ENCODE measurements at places on chromosomes 11 and 22.

- DNase-seq: no peak
Measured at GRCh38 chr11:110759972-110760381, 47.7 kb upstream of the ARHGAP20 start.

DNA sequence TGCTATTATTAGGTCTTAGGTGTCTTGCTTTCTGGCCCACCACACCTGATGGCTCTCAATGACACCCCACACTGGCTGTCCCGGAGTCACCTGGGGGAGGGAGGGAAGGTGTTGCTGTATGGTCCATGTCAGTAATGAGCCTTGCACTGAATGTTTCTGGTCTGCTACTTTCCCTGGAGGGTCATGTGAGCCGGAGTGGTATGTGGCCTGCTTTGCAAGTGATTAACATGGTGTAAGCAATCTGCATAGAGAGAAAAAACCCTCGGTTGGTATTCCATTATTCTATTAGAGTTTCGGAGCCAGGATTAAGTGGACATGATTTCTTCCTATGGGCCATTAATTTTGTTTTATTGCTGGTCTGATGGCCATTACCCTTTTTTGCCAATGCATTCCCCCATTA is 63.9 kb downstream of the PKNOX2 start:
- no peak for DNase-seq

DNA sequence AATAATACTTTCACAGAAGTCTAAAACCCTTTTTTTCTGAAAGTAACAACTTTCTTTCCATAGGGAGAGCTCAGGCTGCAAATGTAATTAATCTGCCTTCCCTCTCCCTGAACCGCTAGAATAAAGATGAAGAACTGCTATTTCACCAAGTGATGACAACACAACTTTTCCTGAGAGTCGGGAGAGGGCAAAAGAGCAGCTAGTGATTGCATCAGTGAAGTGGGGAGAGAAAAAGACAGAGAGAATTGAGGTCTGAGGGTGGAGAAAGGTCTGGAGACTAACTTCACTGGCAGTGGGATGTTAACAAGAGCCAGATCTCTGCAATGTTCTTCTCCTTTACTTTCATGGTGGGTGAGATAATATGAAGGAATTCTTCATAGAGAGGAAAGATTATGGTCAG is 10.9 kb upstream of the MPEG1 start:
- DNase-seq: no peak

- no peak for DNase-seq
Measured at GRCh38 chr11:102420547-102420946, 32.0 kb downstream of the TMEM123 start.

GRCh38 chr11:31106968-31107576 is 262.5 kb downstream of the DCDC1 start:
- peak; percentile 79 for DNase-seq

GRCh38 chr22:46050451-46050845 is 73.5 kb upstream of the WNT7B start:
- DNase-seq: no peak

All from glutamatergic neuron (in vitro differentiated cells).